ENCODE measurements at places on chromosomes 3 and 15. TPM values are rescaled to one million over a fixed set of nuclear protein-coding genes. Genes with fewer than 3 reads are reported as not detected.

Gene CX3CR1
- total RNA-seq = not detected

Gene PLEKHO2
- 2.4 TPM for total RNA-seq

Gene TM4SF1
- 981 TPM for total RNA-seq

Gene MCTP2
- total RNA-seq = 40.5 TPM

Gene CCR9
- not detected for total RNA-seq

Gene TRPM1
- total RNA-seq = not detected

Gene PDE12
- 27.4 TPM for total RNA-seq

Gene TNNC1
- total RNA-seq = 26.5 TPM

Gene MFSD1
- total RNA-seq = 100 TPM

Gene GAP43
- not detected for total RNA-seq

Gene RPL29
- 782 TPM for total RNA-seq

Gene CADM2
- 0.71 TPM for total RNA-seq

Gene CA12
- 21.5 TPM for total RNA-seq

Gene LIPC
- total RNA-seq = 0.49 TPM

Gene TAGLN3
- total RNA-seq = not detected

Gene MESP1
- 5.9 TPM for total RNA-seq

Gene EDEM1
- total RNA-seq = 52.7 TPM

Gene KCNMB3
- total RNA-seq = 6.4 TPM

Gene FANCD2OS
- not detected for total RNA-seq

Gene GPR156
- 0.45 TPM for total RNA-seq

Gene GMNC
- total RNA-seq = 0.29 TPM

Gene JAGN1
- total RNA-seq = 34.2 TPM
